ENCODE measurements at places on chromosomes 16 and 17. TPM values are rescaled to one million over a fixed set of nuclear protein-coding genes. Genes with fewer than 3 reads are reported as not detected.

Gene LGALS9
- total RNA-seq = 1.3 TPM

- no peak for DNase-seq
Observed at GRCh38 chr17:78395155-78395554, 16.7 kb downstream of the PGS1 start.

GRCh38 chr17:41932816-41933389, 2.5 kb downstream of the ODAD4 start:
- no peak for DNase-seq

DNA sequence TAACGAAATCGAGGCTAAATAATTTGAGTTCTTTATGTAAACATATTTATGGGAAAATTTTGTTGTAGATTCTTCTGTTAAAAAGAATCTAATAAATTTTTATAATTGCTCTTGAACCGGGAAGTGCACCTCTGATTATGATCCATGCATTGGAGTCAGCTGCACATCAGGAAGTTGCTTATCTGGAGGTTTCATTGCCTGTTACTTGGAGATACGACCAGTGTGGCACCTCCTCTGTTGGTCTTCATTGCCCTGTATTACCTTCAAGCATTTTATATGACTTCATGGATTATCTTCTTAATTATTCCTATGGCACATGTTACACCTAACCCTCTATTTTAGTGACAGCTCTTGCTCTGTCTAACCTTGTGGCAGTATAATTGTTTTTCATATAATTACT, 312.6 kb upstream of the TBX2 start:
- DNase-seq = no peak

DNA sequence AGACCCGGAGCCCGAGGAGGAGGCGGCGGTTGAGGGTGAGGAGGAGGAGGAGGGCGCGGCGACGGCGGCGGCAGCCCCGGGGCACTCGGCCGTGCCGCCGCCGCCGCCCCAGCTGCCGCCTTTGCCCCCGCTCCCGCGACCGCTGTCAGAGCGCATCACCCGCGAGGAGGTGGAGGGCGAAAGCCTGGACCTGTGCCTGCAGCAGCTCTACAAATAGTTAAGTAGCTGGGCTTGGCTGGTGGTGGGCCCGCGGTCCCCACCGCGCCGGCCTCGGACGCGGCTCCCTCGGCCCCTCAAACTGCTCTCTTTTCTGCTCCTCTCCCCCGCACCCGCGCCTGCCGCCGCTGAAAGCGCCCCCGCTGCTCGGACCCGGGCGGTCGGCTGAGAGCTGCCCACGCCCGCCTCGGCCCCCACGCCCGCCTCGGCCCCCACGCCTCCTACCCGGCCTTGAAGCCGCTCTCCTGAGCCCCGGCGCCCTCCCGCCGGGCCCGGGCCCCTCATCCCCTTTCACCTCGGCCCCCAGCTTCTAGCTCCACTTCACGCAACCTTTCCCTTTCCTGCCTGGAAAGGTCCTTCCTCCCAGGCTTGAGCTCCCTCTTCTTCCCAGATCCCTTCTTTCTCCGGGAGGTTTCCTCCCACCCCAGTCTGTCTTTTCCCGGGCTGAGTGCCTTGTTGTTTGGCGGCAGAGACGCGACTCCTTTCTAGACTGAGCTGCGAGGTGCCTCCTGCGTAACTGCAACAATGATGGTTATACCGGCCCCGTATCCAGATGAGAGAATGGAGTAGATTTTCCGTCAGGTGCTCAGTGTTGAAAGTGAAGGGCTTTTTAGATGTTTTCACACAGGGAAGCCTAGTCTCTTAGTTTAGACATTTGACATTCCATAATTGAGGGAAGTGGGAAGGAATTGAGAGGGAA, 850 bp downstream of the PPM1E start:
- DNase-seq = peak; percentile 35

DNA sequence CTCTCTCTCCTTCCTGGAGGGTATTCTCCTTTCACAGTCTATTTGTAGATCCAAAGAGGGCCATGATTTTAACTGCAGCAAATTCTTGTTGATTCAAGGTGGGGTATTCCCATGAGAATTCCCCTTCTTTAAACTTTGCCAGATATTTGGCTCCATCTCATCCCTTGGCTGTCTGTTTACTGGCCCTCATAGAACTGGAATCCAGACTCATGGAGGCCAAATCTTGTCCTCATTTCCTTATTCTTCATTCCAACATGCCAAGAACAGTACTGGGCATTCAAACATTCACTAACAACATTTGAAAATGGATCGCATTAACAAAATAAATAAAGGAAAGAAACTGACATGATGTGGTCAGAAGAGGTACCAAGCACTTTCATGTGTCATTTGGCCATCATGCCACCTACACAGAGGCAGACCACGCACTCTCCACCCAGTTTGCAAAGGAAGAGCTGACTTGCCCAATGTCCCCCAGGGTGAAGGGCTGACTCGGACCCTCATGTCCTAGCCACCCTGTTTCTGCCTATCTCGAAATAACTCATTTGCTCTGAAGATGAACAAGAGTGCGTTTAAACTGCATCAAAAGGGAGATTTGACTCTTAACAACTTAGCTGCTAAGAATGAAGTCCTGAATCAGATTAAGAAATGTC, 23.1 kb upstream of the SLC35B1 start:
- no peak for DNase-seq

Gene UMOD
- total RNA-seq = not detected

- no peak for DNase-seq
Observed at GRCh38 chr16:22250522-22250921, 44.4 kb downstream of the EEF2K start.

Measured in cardiac muscle cell (in vitro differentiated cells and primary cell).